IMR-90 (cell line): ENCODE measurements at places on chromosomes 12 and 14. TPM values are rescaled to one million over a fixed set of nuclear protein-coding genes. Genes with fewer than 3 reads are reported as not detected.

- H3K27ac ChIP-seq: no peak overlapping the region
- H3K36me3 ChIP-seq: no peaks in the 10 kb centered on the region
- DNase-seq: no peak
- no peaks in the 10 kb centered on the region for H3K27me3 ChIP-seq
- no peaks in the 10 kb centered on the region for H3K4me1 ChIP-seq
Observed at GRCh38 chr14:82180139-82180538, 646.5 kb upstream of the SEL1L start.

- no peak overlapping the region for H3K27ac ChIP-seq
- no peak overlapping the region for H3K4me3 ChIP-seq
- H3K27me3 ChIP-seq: peaks cover 2% of the 10 kb centered on the region; the same call in 1 of the 2 replicates
- no peak for DNase-seq
Observed at GRCh38 chr14:53828820-53829219, 127.8 kb downstream of the BMP4 start.

DNA sequence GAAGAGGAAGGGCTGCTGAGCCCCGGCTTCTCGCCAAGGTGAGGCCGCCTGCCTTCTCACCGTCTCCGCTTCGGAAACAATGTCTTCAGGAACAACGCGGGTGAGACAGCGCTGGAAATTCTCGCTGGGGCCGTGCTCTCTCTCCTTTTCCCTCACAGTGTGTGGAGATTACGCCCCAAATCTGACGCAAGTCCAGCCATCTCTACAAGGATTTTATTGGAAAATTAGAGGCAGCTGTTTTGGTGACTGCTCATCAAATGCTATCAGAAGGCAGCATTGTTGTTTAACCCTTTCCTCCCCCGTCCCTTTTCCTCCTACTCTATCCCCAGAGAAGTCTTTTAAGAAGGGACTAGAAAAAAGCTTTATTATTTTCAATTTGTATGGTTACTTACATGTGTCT, 53.5 kb downstream of the PIWIL1 start:
- no peak overlapping the region for H3K4me3 ChIP-seq
- no peaks in the 10 kb centered on the region for H3K4me1 ChIP-seq
- H3K27me3 ChIP-seq: no peaks in the 10 kb centered on the region
- H3K27ac ChIP-seq: no peak overlapping the region
- H3K36me3 ChIP-seq: no peaks in the 10 kb centered on the region

DNA sequence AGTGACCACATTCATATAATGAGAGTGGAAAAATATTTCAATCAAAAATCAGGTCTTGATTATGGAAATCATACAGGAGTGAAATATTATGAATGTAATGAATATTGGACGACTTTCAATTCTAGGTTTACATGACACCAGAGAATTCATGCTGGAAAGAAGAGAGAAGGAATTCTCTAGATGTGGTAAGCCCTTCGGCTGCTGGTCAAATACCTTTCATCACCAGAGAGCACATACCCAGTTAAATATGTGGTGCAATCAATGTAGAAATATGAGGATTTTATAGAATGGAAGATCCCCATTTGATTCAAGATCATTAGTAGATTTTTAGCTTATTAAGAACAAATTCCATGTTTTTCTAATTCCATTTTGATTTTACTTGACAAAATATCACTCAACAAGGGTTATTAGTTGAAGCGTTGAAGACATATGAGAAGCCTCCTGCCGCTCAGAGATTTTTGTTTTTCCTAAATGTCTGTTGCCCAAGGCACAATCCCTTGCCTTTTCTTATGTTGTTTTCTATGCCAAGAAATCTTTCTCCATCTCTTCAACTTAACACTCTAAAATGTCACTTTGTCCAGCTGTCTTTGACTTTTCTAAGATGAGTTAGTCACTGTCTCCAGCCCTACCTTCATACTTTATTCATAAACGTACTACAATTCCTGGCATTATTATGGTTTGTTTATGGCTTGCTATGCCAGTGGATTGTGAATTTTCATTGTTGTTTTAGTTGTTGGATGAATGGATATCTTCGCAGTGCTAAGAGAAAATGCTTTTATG, 72.8 kb upstream of the ZDHHC17 start:
- H3K27ac ChIP-seq: no peak overlapping the region
- H3K4me3 ChIP-seq: no peak overlapping the region
- peaks cover 9% of the 10 kb centered on the region for H3K4me1 ChIP-seq
- H3K36me3 ChIP-seq: no peaks in the 10 kb centered on the region

DNA sequence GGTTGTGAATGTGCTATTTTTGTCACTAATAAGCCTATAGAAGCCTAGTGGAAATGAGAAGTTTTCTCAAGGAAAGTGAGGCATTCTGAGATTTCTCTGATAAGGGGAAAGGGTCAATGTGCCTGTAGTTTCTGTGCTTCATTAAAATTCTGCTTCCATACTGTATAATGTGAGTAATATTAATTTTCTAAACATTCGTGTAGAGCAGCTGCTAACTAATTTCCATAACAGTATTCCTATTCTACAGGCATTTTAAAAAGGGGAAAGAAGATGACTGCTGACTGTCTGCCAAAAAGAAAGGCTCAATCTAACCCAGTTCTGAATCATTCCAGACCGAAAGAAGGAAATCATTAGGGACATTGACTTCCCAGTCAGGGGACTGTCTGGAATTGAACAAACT, 293.3 kb upstream of the TMPO start:
- no peaks in the 10 kb centered on the region for H3K36me3 ChIP-seq
- no peaks in the 10 kb centered on the region for H3K4me1 ChIP-seq
- no peaks in the 10 kb centered on the region for H3K27me3 ChIP-seq
- no peak overlapping the region for H3K27ac ChIP-seq

GRCh38 chr12:45989287-45989686, 1.1 kb downstream of the SCAF11 start:
- peak overlapping the region; percentile 87 for H3K27ac ChIP-seq
- H3K4me3 ChIP-seq: peak overlapping the region; percentile 78
- H3K36me3 ChIP-seq: 0 out of 2 replicates have a peak, but pooled peaks cover 2% of the 10 kb centered on the region
- peaks cover 3% of the 10 kb centered on the region; the same call in 1 of the 2 replicates for H3K4me1 ChIP-seq

DNA sequence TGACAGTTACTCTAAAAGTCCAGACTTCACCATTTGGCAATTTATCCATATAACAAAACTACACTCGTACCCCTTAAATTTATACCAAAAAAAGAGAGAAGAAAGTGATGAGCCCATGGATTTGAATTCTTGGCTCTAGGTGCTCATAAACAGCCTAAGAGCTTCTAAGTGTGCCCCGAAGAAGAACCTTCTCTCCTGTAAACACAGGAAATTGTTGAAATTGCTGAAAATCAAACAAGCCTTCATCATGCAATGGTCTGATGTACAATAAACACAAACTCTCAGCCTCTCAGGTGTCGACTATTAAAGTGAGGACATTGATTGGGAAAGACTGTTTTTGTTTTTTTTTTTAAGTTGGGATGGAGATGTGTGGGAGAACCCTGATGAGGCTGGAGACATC, 21.8 kb downstream of the PDE6H start:
- H3K4me3 ChIP-seq: no peak overlapping the region
- peak; percentile 17 for DNase-seq
- no peak overlapping the region for H3K27ac ChIP-seq

GRCh38 chr12:88111074-88111652, 30.7 kb downstream of the CEP290 start:
- peak; percentile 56 for DNase-seq
- no peak overlapping the region for H3K27ac ChIP-seq
- peaks cover 1% of the 10 kb centered on the region; the same call in 1 of the 2 replicates for H3K36me3 ChIP-seq
- H3K4me1 ChIP-seq: no peaks in the 10 kb centered on the region; the same call in 1 of the 2 replicates
- H3K4me3 ChIP-seq: no peak overlapping the region

DNA sequence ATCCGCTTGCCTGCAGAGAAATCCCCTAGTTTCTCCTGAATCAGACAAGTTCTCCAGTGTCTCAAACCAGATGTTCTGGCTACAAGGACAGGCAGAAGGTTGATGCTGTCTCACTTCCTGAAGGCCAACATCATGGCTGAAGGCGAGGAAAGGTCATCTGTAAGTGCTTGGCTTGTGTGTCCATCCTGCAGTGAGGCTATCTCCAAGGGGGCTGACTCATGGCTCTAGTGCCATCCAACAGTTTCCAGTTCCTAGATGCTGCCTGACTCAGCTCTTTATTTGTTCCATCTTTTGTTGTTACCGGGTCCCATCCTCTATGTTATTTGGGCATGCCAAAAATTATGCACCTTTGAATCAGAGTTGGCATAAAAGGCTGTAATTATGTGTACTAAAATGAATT, 232.1 kb upstream of the TBX3 start:
- H3K27me3 ChIP-seq: no peaks in the 10 kb centered on the region
- DNase-seq: peak; percentile 91
- H3K36me3 ChIP-seq: no peaks in the 10 kb centered on the region
- H3K4me1 ChIP-seq: peaks cover 23% of the 10 kb centered on the region
- H3K27ac ChIP-seq: no peak overlapping the region

- no peaks in the 10 kb centered on the region for H3K36me3 ChIP-seq
- H3K27me3 ChIP-seq: peaks cover 7% of the 10 kb centered on the region
- DNase-seq: no peak
- H3K4me3 ChIP-seq: no peak overlapping the region
- no peak overlapping the region for H3K27ac ChIP-seq
Observed at GRCh38 chr14:76640923-76641395, 120.3 kb upstream of the VASH1 start.

- H3K36me3 ChIP-seq: no peaks in the 10 kb centered on the region
- H3K4me3 ChIP-seq: no peak overlapping the region
- peak; percentile 72 for DNase-seq
- H3K27ac ChIP-seq: no peak overlapping the region
- H3K4me1 ChIP-seq: peaks cover 11% of the 10 kb centered on the region
Observed at GRCh38 chr12:49624921-49625577, 1.7 kb downstream of the PRPF40B start.

- H3K27me3 ChIP-seq: no peaks in the 10 kb centered on the region
- H3K36me3 ChIP-seq: peaks cover 4% of the 10 kb centered on the region; the same call in 1 of the 2 replicates
- peaks cover 15% of the 10 kb centered on the region for H3K4me1 ChIP-seq
- no peak overlapping the region for H3K27ac ChIP-seq
- H3K4me3 ChIP-seq: no peak overlapping the region
- peak; percentile 57 for DNase-seq
Observed at GRCh38 chr12:67276421-67276820, 7.3 kb downstream of the CAND1 start.

DNA sequence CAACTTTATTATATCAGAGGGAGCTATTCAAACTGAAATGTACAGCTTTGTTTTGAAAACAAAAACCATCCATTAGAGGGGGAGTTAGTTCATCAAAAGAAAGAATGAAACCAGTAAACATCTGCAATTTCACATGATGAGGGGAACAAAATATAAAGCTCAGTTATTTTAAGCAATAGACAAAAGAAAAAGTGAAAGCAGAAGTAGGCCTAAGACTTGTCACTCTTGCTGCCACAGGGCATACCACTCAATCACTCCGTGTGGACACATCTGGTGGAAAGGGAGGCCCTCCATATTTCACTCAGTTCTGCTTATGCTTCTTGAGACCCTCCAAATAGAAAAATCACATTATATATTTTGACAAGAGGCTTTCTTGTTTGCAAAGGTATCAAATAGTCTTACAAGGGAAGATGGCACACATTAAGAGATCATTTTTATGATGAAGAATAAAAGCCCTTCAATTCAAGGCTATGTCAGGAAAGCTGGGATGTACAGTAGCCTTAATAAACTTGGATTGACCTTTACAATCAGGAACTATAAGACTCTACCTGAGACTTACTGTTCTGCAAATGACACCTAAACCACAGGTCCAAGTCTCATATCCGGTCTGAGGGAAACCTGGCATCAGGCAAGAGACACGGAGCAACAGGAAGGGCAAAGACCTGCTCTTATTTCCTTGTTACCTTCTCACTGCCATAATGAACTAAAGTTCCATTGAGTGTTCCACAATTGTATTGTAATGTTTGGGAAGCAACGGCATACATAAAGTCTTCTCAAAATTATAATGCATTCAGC, 222.5 kb upstream of the GRIP1 start:
- H3K4me1 ChIP-seq: no peaks in the 10 kb centered on the region
- H3K4me3 ChIP-seq: no peak overlapping the region
- DNase-seq: no peak
- no peaks in the 10 kb centered on the region for H3K36me3 ChIP-seq

GRCh38 chr12:14984036-14984435, 11.2 kb downstream of the PDE6H start:
- peaks cover 2% of the 10 kb centered on the region; the same call in 1 of the 2 replicates for H3K4me1 ChIP-seq
- no peak for DNase-seq
- no peak overlapping the region for H3K4me3 ChIP-seq
- H3K27ac ChIP-seq: no peak overlapping the region

DNA sequence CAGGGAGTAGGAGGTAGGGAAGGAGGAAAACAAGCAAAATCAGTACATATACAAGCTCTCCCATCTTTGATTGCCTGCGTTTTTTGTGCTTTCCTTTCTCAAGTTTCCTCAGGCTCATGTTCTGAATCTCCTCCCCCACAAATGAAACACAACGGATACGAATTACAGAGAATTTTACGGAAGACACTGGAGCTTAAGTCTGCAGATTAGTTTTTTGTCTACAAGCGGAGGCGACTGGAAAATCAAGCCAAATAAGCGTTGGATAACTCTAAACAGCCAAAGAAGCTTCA, 612 bp downstream of the WBP11 start:
- no peak for DNase-seq
- H3K36me3 ChIP-seq: peaks cover 5% of the 10 kb centered on the region
- H3K4me1 ChIP-seq: no peaks in the 10 kb centered on the region
- peak overlapping the region; percentile 82 for H3K27ac ChIP-seq

DNA sequence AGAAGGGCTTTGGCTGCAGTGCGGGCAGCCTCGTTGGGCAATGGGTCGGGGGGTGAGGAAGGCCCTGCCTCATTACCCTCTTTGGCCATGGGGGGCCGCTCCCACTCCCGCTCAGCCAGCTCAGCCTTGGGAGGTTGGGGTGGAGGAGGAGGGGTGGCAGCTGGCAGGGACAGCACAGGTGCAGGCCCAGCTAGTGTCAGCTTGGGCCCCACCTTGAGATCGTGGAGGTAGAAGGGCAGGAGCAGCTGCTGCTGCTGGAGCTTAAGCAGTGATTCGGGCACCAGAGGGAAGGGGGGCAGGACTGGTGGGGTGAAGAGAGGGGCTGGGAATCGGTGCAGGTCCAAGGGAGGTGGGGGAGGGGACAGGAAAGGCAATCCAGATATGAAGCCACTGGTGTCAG, 26.0 kb downstream of the ZFHX2 start:
- no peak overlapping the region for H3K4me3 ChIP-seq
- no peak for DNase-seq
- H3K27ac ChIP-seq: no peak overlapping the region

Gene SLC7A7
- total RNA-seq: 1.4 and 2.0 TPM in 2 replicates

Gene PLCZ1
- total RNA-seq: not detected in 2 replicates

Gene CYP27B1
- total RNA-seq: 0.36 and 0.56 TPM in 2 replicates

Gene IFNG
- not detected in 2 replicates for total RNA-seq

Gene MEG3
- total RNA-seq: 31.5 and 32.5 TPM in 2 replicates

Gene TMEM132C
- not detected in 2 replicates for total RNA-seq

Gene OR4E2
- total RNA-seq: not detected in 2 replicates

Gene KRT3
- total RNA-seq: not detected in 2 replicates
